Esophagus squamous epithelium (tissue), 5 donors: ENCODE measurements at places on chromosomes 7 and 10.

- DNase-seq: no peak
These were observed 14.1 kb upstream of the PPA1 start for GRCh38 chr10:70247360-70247759.

DNA sequence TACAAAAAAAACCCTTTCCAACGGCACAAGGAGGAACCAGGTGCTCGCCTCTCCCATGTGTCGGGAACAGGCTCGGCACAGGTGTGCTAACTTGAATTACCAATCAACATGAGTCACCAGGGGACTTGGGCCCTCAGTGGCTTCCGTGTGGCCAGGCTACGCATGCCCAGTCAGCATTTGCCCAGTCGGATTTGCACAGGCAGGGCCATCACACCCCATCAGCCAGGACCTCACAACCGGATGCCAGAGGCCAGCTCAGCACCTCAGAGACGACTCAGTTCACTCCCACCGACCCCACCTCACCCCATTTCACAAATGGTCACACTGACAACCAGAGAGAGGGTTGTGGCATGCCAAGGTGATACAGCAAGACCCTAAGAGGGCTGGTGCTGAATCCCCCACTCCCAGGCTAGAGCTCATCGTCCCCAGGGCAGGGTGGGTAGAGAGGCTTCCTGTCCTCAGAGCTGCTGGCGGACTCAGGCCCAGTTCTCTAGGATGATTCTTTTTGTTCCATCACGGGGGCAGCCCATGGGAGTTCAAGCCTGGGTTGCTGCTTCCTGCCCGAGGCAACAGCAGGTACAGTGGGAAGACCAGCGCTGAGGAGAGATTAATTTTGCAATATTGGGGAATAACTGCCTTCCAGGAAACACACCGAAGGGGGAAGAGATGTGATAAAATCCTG is 13.6 kb downstream of the ANXA11 start:
- no peak for DNase-seq

GRCh38 chr10:102420181-102420713 is 389 bp upstream of the FBXL15 start:
- no peak for DNase-seq

- no peak for DNase-seq
These were observed 215.7 kb downstream of the TNS3 start for GRCh38 chr7:47366211-47366610.

DNA sequence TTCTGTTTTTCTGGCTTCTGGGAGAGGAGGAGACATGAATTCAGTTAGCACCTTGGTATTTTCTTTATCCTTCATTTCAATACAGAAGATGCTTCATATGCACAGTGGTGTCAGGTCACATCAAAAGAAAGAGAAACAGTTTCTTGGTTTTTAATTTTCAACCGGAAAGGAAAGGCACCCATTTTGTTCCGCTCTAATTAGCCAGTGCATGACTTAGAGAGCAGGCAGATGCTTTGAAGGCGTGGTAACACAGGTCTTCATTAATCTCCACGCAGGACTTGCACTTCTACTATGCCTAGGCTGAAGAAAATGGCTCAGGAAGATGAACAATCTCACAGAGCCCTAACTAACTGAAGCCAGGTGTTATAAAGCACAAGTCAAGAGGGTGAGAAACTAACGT is 70.4 kb upstream of the ATRNL1 start:
- DNase-seq: no peak

DNA sequence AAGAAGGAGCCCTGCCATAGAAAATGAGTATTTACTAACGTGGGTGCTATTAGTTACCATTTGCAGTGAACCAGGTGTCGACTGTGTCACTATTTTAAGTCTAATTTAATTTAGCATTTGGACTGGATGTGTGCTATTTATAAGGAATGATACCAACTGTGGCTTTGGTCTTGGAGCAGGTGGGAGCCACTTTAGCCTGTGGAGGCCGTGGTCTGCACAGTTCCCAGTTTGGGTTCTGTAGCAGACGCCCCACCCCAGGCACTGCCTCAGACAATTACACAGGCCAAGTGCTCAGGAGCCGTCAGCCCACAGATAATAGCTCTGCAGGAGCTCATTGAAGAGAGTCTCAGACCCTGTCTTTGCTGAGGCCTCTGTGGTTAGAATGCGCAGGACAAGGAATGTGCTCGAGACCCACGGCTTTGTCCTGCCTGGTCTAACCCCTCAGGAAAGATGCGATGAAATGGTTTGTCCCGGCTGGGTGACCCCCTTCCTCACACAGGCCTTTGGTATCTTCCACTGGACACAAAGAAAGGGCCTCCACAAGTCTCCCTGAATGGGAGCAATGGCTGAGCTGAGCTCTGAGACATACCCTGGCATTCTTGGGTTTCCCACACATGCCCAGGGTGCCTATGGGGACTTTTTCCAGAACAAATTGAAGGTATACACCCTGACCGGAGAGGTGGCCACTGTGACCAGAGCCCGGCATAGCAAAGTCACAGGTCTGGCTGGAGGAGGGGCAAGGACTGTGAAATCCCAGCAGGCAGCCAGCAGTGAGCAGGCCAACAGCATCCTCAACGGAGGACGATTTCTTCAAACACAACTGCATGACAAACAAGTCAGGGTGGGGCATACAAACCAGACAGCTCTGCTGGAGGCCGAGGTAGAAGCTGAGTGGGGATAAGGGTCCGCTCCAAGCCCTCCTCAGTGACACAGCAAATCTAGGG is 251.2 kb downstream of the ARHGAP12 start:
- DNase-seq: no peak

GRCh38 chr7:117092785-117093184 is 139.5 kb downstream of the ST7 start:
- no peak for DNase-seq

GRCh38 chr7:101926265-101926664 is 108.8 kb downstream of the CUX1 start:
- no peak for DNase-seq

- no peak for DNase-seq
These were observed 11.9 kb upstream of the TEX36 start for GRCh38 chr10:125694883-125695282.

- no peak for DNase-seq
These were observed 133.4 kb upstream of the LRRTM3 start for GRCh38 chr10:66792441-66792840.

DNA sequence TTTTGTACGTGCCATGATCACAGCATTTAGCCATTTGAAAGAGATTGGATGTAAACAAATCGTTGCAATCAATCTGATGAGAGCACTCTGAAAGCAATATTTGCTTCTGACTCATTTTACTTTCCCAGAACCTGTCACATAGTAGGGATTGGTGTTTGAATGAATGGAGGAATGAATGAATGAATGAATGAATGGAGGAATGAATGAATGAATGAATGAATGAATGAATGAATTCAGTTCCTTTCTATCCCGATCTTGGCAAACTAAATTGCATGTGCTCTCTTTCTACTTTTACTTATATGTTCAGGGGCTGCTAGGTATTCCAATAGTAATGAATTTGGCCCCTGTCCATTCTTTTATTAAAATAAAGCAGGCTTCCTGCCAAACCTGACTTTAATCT is 1091.7 kb upstream of the CELF2 start:
- no peak for DNase-seq

DNA sequence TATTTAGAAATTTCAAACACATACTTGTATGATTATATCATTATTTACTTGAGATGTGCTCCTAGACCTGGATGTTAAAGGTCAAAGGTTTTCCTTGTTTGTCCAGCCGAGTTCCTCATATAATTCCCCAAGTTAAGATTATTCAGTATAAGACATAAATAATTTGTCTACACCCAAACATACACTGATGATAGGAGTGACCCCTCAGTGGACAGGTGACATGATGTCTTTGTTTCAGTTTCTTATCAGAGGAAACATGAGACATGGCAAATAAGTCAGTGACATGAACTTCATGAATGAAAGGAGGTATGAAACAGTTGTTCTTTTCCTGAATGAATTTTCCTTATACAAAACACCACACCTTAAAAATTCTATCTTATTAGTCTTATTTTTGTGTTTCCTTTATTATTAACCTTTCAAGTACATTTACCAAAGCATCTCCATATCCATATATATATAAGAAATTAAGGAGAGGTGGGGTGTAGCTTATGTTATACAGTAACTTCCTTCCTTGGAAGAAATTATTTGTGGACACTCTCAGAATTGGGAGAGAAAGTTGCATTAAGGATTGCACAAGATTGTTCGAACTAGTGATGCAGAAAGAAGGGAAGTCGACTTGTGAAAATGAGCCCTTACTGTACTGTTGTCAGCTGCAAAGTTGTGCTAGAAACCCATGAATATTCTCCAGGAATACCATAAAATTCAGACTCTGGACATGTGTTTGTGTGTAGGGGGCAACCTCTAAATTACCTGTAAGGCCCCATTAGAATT is 60.5 kb downstream of the POM121L12 start:
- DNase-seq: no peak
